Neural progenitor cell (in vitro differentiated cells): ENCODE measurements at places on chromosomes 4 and X. TPM values are rescaled to one million over a fixed set of nuclear protein-coding genes. Genes with fewer than 3 reads are reported as not detected.

CENPI gene
- total RNA-seq, result 51.3 and 60.6 TPM in 2 replicates

PCDH7 gene
- total RNA-seq, result 7.9 and 8.1 TPM in 2 replicates

KCNE5 gene
- total RNA-seq, result 1.3 and 1.6 TPM in 2 replicates

NUDT10 gene
- total RNA-seq, result 23.9 and 31.3 TPM in 2 replicates

NHSL2 gene
- total RNA-seq, result 3.9 and 4.0 TPM in 2 replicates

VCX3B gene
- not detected in 2 replicates for total RNA-seq

PRKG2 gene
- total RNA-seq, result 1.5 and 2.3 TPM in 2 replicates

GRK4 gene
- 1.3 and 3.2 TPM in 2 replicates for total RNA-seq

GAB3 gene
- total RNA-seq, result not detected in 2 replicates

FRAS1 gene
- 21.1 and 21.3 TPM in 2 replicates for total RNA-seq

DNA sequence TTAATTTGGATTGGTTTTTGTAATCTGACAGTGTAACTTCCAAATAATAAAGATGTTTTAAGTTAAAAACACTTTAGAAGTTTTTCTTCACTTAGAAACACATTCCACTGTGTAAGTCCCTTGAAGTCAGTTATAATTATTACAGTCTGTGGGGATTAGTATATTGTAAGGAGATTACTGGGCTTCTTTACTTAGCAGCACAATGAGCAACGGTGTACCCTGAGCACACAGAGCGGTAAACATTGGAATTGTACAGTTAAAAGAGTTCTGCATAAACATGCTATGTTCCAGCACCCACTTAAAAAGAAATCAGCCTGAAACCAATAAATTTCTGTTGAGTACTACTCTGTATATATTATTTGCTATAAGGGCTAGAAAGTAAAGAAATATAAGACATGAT, 44.3 kb downstream of the CCSER1 start:
- no peak for DNase-seq

- DNase-seq, result no peak
Measured at GRCh38 chr4:183855323-183856190, 49.5 kb upstream of the STOX2 start.

DNA sequence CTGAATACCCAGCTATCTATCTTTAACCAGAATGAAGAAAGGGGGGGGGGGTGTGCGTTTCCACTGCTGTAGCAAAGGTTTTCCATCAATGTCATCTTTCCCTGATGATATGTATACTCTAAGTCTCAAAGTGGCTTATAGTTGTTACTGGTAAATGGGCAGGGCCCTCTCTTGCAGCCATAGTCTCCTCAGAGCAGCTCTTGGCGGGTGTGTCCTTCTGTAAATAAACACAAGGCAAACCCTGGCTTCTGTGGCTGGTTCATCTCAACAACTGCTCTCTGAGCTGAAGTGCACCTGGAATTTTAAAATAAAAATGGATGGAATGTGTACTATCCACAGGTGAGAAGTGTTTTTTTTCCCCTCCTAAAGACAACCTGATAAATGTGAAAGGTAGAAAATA, 57.5 kb upstream of the SCML1 start:
- DNase-seq, result no peak

GRCh38 chrX:43969504-43970501, 3.4 kb downstream of the NDP start:
- peak; percentile 79 for DNase-seq

GRCh38 chrX:12581546-12581945, 209.7 kb upstream of the PRPS2 start:
- DNase-seq, result no peak

- DNase-seq, result no peak
Measured at GRCh38 chr4:73103799-73104503, 34.4 kb upstream of the COX18 start.

GRCh38 chr4:30380404-30380998, 339.7 kb upstream of the PCDH7 start:
- peak; percentile 82 for DNase-seq

DNA sequence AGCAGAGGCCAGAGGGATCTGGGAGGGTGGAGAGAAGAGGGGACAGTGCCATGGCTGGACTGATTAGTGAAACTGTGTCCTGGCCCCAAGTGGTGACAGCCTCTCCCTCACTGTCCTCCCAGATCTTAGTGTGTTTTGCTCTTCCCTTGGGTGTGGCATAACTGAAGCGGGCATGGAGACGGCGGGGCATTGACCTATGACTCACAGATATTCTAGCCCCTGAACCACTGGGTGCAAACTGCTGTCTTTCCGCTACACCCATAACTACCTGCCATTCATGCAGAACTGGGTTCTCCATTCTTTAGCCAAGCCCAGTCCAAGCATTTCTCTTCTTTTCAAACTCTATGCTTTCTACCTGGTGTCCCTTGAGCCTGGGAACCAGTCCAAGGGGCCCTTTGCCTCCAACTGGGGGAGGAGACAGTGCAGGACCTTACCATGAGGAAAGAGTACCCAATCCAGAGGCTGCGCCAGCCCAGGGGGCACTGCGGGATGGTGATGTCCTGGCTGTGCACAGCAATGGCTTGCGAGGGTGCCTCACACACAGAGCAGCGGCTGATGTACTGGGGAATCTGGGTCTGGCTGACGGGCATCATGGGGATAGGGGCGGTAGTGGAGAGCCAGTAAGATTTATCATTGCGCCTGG, 67.6 kb downstream of the ATG4A start:
- DNase-seq, result no peak

DNA sequence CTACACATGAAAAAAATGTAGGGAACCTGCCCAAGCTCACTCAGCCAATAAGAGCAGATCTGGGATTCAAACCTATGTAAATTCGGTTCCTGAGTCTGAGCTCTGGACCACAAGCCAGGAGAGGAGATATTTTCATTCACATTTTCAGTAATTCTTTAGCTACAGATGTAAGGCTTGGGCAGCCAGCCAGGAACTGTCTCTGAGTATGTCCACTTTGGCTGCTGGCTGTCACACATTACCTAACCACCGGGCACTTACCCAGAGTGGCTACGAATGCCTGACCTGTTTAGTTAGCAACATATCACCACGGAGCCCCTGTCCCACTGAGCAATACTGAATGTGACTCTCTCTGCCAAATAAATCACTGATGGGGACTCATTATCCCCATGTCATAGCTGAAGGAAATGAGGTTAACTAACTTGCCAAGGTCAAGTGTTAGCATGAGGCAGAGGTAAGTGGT, 15.3 kb downstream of the USP46 start:
- DNase-seq, result no peak

DNA sequence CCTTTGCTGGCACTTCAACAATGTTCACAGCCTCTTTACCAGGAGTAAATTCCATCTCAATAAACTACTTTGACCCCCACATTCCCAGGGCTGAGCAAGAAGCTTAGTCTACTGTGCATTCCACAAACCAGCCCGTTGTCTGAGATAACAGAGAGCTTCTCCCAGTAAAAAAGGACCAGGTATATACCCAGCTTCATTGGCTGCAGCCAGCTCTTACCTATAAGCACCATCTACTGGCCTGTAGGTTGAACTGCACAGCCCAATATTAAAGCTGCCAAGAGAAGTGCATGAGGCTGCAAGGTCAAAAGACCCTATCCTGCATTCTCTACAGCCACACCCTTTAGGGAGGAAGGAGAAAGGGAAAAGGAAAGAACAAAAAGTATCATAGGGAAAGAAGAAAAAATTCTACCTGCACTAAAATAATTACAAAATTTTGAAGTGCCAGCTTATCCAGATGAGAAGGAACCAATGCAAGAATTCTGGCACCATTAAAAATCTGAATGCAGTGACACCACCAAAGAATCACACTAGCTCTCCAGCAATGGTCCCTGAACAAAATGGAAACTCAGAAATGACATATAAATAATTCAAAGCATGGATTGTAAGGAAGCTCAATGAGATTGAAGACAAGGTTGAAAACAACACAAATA, 45.7 kb upstream of the INTU start:
- DNase-seq, result peak; percentile 67

- DNase-seq, result peak; percentile 59
Measured at GRCh38 chr4:19736968-19737756, 514.5 kb upstream of the SLIT2 start.
